IPS-NIHi11 (cell line): ENCODE measurements at places on chromosomes 12 and 14.

- DNase-seq: no peak
These were observed 35.3 kb downstream of the PRKD1 start for GRCh38 chr14:29892327-29892726.

DNA sequence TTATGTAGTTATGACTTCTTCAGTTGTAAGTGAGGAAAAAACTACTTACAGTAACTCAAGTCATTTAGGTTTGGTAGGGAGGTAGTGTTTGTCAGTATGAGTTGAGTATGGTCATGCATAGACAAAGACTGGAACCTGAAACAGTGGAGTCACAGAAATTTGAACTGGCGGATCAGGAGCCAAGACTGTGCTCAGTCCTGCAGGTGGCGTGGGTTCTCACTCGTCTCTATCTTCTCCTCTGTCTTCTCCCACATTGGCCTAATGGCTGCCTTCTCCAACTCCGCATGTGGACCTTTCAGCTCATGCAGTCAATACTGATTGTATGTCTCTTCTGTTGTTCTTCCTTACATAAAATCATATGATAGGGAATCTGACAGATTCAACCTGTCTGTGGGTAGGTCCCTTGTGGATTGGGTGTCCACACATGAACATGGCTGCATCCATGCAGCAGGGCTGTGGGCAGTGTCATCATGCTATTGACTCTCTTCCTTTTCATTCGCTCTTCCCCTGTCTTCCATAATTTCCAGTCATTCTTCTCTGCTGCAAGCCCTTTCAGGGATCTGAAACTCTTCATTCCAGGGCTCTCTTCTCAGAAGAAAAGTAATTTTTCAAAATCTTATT is 78.8 kb upstream of the NEDD1 start:
- no peak for DNase-seq

GRCh38 chr12:108689314-108690190 is 41.8 kb downstream of the CORO1C start:
- no peak for DNase-seq

- DNase-seq: no peak
These were observed 231.7 kb downstream of the ADAMTS20 start for GRCh38 chr12:43320281-43320680.

DNA sequence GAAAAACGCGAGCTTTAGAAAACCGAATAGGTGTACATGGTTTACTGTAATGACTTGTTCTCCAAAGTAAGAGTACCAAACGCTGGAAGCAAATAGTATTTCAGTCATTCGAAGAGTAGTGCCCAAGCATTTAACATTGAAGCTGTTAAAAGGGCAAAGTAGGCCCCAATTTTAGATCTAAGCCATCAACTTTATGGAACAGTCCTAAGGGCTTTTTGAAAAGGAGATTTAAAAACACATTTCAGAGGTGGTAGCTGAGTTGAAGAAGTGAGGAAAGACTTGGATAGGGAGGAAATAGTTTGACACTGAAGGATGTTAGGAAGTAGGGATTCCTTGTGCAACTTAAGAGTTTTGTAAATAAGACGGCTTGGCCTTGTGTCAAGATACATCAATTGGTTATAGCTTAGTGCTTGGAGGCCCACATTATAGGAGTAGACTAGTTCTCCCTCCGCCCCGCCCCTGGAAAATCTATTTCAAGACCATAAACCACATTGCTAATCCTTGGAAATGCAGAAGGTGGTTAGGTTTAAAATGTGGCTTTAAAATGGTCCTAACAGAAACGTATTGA is 783 bp upstream of the TUBA1B start:
- DNase-seq: no peak

GRCh38 chr12:84994426-84994825 is 41.7 kb downstream of the TSPAN19 start:
- no peak for DNase-seq

GRCh38 chr14:78950649-78951048 is 780.5 kb downstream of the NRXN3 start:
- no peak for DNase-seq

DNA sequence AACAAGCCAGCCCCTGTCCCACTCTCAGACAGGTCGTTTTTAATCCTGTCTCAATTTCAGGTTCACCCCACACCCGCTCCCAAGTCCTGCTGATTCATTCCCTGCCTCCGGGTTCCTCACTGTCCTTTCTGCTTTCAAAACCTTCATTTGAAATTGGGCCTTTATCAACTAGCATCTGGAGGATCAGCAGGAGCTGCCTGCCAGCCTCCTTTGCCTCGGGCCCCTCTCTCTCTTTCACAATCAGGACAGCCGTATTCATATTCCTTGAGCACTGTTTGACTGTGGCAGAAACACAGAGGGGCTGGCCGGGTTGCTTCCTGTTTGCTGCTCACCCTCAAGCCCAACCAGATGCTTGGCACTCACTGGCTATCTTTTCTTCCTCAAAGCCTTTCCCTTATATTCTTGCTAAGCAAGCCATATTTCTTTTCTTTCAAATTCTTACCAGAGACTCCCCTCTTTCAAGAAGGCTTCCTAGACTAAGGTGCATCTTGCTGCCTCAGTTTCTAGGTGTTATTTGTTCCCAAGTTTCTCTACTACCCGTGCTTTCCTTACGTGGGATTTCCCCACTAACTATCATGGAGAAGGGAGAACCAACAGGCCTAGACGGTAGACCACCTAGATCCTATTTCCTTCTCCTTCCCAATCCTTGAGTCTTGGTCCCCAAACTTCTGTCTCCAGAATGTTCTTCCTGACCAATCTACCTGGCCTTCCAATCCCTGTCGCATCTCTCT is 3.0 kb downstream of the GALNT6 start:
- DNase-seq: no peak

DNA sequence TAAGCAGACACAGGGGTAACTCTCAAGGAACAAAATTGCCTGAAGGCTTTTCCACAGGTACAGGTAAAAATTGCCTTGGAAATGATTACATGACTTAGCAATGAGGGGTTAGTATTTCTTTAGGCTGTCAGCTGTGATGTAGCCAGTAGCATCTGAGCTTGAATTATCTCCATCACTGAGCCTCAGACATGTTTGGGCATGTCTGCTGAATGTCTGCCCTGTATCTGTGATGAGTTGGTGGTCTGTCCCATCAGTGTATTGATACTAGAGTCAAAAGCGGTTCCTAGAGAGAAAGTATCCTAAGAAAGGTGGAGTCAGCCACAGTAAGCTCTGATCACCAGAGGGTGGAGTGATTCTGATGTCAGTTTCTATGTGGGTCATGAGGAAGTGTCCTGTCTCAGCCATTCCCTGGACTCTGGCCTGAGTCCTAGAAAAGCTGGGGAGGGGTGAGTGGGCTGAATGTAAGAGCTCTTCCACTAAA is 16.3 kb downstream of the AKAP6 start:
- no peak for DNase-seq

- no peak for DNase-seq
These were observed 68.7 kb downstream of the NIN start for GRCh38 chr14:50762001-50762930.

GRCh38 chr14:100606687-100607610 is 19.7 kb upstream of the BEGAIN start:
- DNase-seq: no peak

GRCh38 chr14:36667679-36668078 is 6.0 kb downstream of the PAX9 start:
- DNase-seq: no peak

DNA sequence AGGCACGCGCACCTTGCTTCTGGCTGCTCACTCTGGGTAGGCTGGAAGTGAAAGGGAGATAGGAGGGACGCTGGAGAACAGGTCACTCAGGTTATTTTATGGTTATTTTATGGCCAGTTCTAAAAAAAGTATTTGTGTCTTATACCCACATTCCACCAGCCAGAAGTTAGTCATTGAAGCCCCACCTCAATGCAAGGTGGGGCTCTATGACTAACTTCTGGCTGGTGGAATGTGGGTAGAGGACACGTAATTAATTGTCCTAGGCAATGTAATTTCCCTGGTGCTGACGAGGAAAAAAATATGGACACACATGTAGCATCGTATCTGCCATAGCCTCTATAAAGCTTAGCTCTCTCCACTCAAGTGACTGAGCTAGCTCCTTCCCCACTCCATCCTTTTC is 104.9 kb downstream of the PDZRN4 start:
- DNase-seq: no peak

DNA sequence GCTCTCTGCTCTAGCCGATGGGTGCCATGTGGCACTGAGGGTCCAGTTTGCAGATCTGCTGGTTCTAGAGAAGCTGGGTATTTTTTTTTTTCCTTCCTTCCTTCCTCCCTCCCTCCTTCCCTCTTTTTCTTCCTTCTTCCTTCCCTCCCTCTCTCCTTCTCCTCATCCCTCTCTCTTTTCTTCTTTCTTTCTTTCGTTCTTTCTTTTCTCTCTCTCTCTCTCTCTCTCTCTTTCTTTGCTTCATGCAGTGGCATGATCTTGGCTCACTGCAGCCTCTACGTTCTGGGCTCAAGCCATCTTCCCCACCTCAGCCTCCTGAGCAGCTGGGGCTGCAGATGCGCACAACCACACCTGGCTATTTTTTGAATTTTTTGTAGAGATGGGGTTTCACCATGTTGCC is 2.7 kb upstream of the BCL7A start:
- no peak for DNase-seq

DNA sequence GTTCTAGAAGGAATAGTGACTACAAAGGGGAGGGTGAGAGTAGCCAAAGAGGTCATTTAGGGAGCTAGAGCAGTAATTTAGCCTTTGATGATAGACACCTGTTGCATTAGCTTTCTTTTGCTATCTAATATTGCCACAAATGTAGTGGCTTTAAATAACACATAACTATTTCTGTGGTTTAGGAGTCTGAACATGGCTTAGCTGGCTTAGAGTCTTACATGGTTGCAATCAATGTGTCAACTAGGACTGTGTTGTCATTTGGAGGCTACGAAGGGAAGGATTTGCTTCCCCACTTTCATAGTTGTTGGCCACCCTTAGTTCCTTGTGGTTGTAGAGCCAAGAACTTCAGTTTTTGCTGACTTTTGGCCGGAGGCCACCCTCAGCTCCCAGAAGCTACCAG is 99.9 kb downstream of the C12orf50 start:
- no peak for DNase-seq
